ENCODE measurements at places on chromosomes 5 and 9.

DNA sequence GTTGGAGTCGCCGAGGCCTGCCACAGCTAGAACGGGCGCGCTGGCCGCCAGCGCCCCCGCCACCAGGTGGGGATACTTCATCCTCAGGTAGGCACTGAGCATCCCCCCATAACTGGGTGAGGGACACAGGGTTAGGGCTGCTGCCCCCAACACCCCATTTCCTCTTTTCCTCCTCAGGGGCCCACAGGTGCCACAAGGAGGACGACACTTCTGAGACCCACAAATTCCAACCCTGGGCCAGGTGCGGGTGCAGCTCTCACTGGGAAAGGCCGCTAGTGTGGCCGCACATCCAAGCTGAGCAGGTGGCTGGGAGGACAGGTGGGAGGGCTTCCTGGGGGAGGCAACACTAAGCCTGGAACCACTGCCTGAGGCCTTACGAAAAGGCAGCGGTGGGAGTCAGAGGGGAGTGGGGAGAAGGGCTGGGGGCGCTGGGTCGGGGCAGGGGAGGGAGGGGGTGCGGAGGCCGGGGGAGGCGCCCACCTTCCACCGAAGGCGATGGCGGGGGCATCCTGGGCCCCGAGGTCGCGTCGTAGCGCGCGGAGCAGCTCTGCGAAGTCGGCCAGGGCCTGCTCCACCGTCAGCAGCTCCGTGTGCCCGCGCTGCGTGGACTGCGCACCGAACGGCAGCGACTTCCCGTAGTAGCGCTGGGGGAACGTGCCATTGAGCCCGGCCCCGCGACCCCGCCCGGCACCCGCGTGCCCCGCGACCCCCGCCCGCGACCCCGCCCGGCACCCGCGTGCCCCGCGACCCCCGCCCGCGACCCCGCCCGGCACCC, 961 bp downstream of the DPP7 start:
- DNase-seq: no peak

GRCh38 chr5:41587668-41588067, 77.3 kb upstream of the PLCXD3 start:
- no peak for DNase-seq

DNA sequence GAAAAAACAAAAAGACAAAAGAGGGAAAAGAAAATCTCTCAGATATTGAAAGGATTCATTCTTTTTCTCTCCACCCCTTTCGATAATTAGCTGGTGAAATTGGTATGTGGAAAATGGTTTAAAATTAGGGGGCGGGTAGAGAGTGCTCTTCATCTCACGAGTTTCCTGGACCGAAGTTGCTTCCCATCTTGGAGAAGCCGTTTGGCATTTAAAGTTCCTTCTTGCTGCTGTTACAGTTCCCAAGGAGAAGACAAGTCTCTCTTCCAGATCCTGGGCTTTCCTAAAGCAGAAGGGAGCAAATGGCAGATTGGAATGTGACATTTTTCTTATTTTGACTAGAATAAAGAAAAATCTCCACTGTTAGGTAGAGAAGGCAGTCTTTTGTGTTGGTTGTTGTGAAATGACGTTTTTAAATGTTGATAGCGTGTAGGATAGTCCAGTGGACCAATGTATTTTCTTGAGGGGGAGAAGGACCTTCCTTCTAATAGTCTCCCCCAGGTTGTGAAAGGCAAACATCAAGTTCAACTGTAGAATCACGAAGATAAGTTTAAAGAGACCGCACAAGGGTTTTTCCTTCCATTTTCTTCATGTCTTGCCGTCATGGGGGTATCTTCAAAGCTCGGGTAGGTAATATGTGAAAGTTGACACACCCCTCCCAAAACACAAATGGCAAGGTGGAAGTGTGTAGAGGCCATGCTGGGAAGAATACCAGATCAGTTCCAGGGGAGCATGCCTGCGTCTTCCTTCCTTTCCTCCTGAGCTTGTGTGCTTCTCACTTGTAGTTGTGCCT, 77.5 kb downstream of the EHMT1 start:
- no peak for DNase-seq

DNA sequence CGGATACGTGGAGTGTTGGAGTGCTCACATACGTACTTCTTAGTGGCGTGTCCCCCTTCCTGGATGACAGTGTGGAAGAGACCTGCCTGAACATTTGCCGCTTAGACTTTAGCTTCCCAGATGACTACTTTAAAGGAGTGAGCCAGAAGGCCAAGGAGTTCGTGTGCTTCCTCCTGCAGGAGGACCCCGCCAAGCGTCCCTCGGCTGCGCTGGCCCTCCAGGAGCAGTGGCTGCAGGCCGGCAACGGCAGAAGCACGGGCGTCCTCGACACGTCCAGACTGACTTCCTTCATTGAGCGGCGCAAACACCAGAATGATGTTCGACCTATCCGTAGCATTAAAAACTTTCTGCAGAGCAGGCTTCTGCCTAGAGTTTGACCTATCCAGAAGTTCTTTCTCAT, 73.5 kb upstream of the OTULINL start:
- no peak for DNase-seq

- DNase-seq: peak; percentile 12
These were observed 130.2 kb downstream of the DNAH5 start for GRCh38 chr5:13814301-13814700.

DNA sequence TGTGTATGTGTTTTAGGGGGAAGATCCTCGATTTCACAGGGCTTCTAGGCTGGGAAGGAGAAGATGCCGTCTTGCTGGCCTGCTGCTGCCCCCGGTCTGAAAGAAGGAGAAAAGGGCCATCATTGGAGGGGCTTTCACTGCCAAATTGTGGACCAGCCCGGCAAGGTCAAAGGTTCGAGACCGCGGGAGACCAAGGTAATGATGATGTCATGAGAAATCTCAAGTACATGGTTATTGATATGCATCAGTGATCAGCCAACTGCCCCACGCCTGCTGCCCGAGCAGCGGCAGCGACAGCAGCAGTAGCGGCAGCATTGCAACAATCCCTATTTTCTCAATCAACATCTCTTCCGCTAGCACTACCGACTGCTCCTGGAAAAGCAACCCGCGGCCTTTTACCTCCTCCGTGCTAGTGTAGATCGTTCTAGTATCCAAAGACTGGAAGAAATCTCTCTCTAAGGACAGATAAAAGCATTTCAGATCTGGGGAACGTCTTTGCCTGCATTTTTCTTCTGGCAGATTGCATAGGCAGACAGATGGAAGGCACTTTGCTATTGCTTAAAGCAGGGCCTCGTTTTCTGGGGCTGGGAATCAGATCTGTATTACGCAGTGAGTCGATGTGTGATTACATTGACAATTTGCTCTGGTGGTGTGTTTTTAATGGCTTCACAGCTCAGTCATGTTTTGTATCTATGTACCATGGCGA, 215.3 kb downstream of the MEF2C start:
- no peak for DNase-seq

GRCh38 chr9:88872192-88872946, 118.9 kb upstream of the S1PR3 start:
- DNase-seq: no peak

DNA sequence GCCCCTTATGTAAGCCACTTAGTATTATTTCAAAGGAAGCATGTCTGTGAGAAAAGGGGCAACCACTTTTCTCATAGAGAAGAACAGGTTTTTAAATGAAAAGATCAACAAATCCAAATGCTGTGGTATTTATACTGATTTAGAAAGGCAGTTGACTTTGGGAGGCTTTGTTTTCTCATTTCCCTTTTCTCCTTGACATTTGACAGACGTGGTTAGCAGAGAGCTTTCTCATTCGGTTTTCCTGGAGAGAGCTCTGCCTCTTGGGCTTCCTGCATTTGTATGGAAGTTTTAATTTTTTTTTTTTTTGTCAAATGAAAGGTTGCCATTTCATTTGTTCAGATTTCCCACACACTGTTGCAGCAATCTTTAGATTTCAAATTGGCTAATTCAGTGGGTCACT, 62.5 kb downstream of the EXOSC2 start:
- no peak for DNase-seq

- no peak for DNase-seq
These were observed 61.0 kb downstream of the NREP start for GRCh38 chr5:111695991-111696390.

DNA sequence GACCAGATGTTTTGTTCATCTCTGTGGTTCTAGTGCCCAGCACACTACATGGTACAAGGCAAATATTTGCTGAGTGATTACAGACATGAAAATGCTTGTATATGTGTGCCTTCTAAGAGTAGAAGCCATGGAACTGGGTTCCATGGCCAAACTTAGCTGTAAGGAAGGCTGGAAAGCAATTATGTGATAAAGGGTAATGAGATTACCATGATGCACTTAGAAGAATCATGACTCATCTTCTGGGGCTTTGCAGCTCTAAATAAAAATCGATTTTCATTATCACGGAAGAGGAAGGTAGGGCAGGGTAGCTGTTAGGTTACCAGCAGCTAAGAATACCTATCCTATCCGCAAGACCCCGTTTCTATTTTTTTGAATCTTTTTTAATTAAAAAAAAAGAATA, 28.0 kb downstream of the RFK start:
- no peak for DNase-seq
